ENCODE measurements at places on chromosomes 6 and 20.

DNA sequence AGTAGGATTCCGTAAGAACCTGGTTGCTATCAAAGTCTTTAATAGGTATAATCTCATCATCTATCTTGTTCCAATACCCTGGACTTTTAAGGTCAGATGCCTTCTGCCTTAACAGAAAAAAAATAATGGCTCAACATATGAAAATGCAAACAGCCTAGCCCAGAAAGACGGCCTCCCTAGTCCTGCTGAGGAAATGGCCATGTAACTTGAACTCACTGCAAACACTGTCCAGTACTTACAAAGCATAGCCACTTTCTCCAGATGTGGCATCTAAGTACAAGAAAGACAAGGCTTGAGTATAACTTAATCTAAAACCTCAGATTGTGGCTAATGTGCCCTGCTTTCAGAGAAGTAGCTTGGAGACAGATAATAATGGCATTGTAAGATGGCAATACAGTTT lies 26.5 kb downstream of the FASTKD5 start:
- no peak for DNase-seq

GRCh38 chr6:18446771-18447170 lies 59.6 kb downstream of the RNF144B start:
- DNase-seq: no peak

DNA sequence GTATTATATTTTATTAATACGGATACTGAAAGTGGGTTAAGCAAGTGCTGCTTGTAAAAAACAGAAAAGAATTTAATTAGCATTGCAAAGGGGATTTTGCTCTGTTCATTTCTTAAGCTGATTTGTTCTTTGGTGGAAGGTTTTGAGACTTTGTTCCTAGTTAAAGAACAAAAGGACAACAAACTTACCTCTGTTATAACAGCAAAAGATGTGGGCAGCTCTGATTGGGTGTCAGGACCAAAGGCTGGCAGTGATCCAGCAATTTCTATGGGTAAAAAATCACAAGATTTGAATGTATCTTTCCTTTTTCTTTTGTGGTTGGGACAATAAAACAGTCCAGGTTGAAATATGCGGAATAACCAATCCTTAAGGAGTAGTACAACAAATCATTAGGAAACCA lies 68.8 kb downstream of the IMPG1 start:
- DNase-seq: no peak

- no peak for DNase-seq
Measured at GRCh38 chr20:64044484-64045247, 4.8 kb downstream of the SOX18 start.

- DNase-seq: no peak
Measured at GRCh38 chr6:29792123-29793035, 35.2 kb upstream of the HLA-G start.

DNA sequence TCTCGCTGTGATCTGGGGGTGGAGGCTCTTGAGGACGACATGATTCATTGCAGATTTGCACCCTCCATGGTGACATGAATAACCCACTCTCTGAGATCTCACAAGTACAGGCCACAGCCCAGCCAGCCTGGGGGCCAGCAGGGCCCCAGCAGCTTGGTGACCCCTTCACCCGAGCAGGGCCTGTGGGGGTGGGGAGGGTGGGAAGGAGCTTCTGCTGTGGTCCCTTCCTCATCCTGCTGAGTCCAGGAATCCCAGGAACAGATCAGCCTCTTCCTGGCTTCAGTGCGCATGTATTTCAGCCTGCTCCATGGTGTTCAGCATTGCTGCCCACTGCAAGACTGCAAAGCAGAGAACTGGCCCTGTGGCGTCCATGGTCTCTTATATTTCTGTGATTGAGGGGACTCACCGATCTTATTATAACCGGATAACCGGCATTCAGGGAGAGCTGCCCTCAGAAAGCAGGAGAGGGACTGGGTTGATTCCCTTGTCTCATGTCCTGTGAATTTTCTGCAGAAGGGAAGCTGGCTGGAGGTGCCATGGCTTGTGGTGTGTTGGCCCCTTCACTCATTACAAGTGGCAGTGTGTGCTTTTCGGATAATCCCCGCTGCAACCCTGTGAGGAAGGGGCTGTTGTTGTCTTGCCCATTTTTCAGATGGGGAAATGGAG lies 118.8 kb upstream of the FRMD1 start:
- DNase-seq: no peak

DNA sequence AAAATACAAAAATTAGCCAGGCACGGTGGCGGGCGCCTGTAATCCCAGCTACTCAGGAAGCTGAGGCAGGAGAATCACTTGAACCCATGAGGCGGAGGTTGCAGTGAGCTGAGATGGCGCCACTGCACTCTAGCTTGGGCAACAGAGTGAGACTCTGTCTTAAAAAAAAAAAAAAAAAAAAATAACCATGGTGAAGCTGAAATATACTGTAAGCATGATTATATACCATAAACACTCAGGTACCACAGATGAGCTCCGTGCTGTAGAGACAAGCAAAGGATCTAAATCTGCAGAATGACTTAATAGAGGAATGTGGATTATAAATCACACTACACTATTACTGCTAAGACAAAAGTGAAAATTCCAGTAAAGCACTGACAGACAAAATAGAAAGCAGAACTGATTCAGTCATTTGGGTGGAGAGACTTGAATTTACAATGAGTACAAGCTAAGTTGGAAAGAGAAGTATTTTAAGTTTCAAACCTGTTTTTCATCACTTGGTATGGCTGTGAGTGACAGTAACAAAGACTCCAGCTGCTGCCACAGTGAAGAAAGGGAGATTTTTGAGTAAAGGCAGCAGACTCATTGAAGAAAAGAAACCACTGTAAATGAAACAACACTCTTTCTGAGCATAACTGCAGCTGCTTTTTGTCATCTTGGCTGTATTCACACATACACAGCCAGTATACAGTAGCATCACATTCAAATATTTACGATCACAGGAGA lies 322.1 kb downstream of the RNGTT start:
- DNase-seq: no peak

GRCh38 chr6:159639721-159640120 lies 53.3 kb downstream of the SOD2 start:
- DNase-seq: no peak

DNA sequence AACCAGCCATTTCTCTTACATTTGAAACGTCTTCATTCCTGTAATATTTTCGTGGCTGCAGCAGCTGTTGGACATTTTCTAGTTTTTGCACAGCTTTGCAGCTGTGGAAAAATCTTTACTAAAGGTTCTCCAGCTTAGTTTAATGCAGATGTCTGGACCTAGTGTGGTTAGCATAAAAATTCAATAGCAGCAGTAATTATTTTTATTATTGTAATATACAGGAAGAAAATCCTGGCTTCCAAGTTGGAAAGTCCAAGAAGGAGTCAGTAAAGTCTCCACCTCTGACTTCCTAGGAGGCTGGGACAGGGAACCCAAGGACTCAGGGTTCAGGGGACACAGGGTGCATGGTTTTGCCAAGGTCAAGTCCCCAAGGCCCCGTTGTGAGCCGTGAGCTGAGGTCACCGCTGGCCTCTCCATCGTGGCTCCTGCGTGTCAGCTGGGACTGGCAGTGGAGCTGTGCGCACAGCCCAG lies 230.6 kb downstream of the FNDC1 start:
- no peak for DNase-seq

DNA sequence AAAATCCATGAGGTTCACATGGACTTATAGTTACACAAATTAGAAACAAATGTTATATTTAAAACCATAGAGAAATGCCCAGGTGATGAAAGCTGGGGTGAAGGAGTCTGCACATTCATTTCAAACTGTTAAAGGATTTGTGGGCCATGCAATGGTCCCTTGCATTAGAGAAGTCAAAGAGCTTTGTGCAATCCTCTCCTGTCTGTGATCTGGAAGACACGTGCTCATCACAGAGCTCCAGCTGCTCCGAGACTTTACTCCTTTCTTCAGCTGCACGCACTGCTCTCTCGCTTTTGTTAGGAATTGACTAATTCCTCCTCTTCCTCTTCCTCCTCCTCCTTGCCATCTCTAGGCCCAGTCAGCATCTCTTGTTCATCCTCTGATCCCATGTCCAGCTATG lies 4.1 kb upstream of the AIF1 start:
- DNase-seq: no peak

DNA sequence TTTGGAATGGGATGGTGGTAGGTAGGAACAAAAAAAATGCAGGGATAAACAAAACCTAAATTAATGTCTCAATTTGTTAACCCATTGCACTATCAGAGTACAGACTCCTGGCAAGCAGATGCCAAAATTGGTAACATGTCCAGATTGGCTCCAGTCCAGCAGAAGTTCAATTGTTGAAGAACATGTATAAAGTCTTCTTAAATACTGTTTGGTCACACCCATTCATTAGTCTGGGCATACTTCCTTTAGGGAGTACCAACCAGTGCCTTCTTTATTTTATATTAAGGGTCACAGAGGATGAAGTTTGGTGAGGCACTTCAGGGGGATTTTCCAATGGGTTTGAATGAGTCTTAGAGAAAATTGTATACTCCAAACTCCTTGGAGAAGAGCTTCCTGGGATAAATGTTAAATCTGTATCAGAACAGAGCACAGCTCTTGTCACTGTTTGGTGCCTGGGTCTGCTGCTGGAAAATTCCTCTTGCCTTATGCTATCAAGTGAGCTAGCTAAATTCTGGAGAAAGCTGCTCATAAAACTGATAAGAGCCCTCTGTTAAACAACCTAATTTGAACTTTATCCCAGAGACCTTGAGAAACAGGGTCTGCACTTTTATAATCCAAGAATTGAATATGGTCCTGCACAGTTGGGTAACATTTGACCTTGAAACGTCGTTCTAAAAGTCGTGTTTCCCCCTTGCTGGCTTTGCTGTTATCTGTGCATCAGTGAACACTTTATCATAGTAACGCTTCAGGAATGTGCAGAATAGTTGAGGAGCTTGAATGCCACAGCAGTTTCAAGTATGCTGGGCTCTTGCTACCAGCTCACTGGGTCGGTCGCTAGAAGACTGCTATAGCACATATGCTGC lies 334.1 kb upstream of the CITED2 start:
- no peak for DNase-seq

GRCh38 chr6:40349901-40350746 lies 237.0 kb downstream of the LRFN2 start:
- DNase-seq: no peak

GRCh38 chr6:118965371-118965770 lies 30.4 kb upstream of the MCM9 start:
- no peak for DNase-seq
